Small intestine (tissue), 16 donors: ENCODE measurements at places on chromosomes 1 and 21.

- no peak for DNase-seq
Measured at GRCh38 chr1:182213163-182213562, 151.7 kb upstream of the ZNF648 start.

GRCh38 chr1:157107702-157108101 is 8.1 kb upstream of the ETV3L start:
- no peak for DNase-seq

DNA sequence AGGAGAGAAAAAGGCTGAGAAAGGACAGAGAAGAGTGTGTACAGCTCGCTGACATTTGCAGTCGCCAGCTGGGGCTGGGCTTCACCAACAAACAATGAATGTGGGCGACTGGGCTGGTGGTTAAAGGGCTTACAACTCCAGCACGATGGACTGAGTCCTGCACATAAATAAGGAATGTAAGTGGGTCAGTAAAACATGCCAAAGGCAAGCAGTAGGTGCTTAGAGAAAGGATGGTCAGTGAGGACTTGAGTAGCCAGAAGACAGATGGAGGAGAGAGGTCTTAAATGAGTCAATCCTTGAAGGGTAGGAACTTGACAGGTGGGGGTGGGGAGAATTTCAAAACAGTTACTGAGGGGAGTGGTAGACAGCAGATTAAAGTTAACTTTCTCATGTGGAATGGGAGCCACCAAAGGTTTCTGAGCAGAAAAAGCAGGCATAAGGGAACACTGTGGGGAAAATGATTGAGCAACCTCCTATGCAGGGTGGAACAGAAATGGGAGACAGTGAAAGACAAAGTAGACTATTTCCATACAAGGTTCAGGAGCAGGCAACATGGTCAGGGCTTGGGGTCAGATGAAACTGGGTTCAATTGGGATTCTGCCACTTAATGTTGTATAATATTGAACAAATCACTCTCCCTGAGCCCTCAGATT is 37.4 kb downstream of the GADD45A start:
- no peak for DNase-seq

DNA sequence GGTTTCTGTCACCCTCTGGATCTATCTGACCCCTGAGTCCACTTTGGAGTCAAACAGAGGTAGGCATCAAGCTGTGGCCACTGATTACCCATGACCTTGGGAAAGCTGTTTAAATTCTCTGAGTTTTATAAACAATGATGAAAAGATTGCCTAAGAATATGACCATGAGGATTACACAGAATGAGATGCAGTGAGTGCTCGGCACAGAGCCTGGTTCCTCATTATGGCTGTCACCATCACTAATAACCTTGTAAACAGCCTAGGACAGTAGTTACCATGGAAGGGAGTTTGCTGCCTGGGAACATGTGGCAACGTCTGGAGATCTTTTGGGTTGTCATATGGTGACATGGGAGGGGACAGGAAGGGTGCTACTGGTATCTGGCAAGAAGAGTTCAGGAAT is 248.3 kb upstream of the KAZN start:
- DNase-seq: no peak

DNA sequence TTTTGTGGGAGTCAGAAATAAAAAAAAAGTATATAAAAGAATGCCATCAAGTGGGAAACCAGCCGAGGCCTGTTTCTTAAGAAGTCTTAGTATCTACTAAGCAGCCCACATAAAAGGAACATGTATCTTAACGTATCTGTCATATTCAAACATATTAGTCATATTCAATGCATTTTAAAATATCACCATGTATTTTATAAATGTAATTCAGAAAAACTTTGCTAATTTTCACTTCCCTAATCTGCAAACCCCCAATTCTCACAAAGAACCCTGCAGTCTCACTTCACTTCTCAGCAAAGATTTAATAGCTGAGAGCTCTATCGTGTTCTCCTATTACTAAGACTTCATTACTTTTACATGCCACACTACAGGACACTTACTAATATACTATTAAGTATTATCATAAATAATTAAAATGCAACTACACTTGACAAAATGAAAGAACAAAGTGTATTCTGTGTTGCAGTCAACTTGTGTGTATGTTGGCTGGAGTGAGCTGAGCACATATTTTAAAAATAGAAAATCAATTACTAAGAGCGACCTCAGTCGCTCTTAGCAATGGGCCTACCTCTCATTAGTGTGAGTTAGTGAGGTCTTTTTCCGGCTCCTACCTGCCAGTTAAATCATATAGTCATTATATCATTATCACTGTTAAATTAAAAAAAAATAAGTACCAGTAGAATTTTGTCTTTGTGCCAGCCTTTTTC is 484.3 kb downstream of the LMO4 start:
- no peak for DNase-seq

- peak; percentile 49 for DNase-seq
Measured at GRCh38 chr1:38559446-38560165, 300.0 kb downstream of the RRAGC start.

- DNase-seq: no peak
Measured at GRCh38 chr1:53416269-53416813, 42.9 kb upstream of the DMRTB1 start.

- DNase-seq: peak; percentile 97
Measured at GRCh38 chr1:1124786-1125642, 9.1 kb upstream of the C1orf159 start.

DNA sequence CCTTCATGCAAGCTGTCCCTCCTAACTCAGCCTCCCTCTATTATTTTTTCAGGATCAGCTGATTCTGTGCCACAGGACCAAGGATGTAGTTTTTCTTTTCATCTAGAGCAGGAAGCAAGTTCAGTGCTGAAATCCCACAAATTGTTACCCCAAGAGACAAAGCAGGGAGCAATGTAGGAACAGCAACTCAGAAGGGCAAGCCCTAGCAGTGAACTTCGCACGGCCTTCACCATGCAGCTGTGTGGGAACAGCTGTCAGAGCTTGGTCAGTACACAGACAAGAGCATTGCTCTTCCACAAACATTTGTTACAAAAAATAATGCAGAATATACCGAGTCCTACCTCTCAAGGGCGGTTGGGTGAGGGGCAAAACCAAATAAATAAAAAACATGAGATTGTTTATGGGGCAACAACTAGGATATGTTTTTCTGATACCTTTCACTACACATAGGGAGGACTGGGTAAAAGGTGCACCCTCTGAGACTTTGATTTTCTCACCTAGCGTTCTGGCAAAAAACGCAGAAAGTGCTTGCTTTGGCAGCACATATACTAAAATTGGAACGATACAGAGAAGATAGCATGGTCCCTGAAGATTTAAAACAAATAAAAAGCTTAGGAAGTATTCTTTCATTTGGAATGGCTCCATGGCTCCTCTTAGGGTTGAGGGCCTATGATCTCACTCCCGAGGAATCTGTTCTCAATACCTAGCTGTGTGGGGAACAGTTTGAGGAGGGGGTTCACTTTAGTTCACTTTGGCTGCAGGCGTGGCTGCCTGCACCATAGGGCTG is 37.1 kb upstream of the ANGPTL7 start:
- DNase-seq: no peak

DNA sequence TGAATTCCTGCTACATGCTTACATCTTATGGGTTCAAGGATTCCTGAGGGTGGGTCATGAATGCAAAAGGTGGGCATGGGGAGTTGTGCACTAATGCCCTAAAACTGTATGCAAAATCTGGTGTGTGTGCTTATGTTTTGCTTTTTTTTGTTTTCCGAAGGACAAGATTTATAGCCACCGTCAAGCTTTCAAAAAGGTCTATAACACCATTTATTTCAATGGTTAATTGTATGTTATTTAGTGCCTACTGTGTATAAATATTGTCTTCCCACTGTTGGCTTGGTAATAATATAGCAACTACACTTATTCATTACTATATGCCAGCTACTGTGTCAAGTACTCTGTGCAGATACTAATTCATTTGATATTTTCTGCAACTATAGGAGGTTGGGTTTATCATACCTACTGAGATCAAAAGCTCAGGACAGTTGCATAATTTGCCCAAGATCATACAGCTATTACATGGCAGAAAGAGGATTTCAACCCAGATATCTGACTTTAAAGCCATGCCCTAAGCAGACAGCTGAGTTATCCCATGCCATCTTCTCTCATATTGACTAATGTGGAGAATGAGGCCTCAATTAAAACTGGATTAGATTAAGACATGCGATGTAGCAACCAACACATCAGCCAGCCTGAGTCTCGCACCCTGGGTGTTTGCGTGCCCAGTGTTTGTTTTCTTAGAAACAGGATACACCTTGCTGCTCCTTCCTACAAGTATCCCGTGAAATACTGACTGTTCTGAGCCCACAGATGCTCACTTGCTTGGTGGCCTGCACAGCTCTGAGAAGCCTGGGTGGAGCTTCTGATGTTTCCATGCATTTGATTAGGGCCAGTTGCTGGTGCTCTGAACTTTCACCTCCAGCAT is 34.6 kb downstream of the GADD45A start:
- DNase-seq: no peak

GRCh38 chr1:248404024-248404423 is 1.2 kb downstream of the OR2T1 start:
- no peak for DNase-seq

DNA sequence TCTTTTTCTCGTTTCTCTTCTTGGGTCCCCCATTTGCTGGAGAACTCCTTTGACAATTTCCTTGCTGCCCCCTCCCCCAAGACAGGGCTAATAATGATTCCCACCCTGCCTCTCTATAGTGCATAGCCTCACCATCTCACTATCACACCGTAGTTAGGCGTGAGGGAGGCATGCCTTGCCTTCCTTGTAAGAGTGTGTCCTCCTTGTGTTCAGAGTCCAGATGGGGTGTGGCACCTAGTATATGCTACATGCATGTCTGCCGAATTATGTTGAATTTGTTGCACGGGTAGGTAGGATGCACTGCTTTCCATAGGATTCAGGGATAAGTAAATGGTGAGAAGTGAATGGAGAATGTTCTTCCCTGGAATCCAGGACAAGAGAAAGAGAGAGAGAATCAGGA is 219.4 kb downstream of the TNR start:
- no peak for DNase-seq

DNA sequence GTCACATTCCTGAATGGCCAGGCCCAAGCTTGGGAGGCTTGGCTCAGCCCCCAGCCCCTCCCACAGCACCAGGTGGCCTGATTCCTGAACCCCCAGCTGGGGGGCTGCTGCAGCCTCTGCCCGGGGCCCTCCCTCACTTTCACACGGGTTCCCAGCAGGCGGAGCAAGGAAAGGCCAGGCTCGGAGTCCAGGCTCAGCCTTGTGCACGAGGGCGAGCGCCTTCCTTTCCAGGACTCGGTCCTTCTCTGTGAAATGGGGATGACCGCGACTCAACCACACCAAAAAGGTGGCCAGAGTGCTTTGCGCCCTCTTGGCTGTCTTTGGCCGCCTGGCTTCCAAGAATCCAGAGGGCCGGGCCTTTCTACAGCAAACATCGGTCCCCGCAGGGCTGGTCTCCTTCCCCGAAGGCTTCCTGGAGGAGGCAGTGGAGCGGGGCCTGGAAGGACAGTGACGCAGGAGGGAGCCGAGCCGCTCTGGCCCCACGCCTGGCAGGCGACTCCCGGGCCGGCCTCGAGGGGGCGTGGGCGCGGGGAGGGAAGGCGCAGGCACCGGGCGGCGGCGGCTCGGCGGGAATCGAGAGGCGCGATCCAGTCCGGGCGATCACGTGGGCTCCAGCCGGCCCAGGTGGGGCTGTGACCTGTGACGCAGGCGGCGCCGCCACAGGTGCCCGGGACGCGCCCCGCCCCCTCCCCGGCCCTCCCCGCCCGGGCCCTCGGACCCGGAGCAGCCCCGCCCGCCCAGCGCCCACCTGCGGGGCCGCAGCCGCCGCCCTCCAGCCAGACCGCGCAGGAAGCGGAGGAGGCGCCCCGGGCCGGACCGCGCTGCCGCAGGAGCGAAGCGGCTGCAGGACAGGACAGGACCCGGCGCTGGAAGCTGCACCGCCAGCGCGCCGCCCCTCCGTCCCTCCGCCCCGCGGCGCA is at the start of gene ARHGEF16:
Gene ARHGEF16, plus strand, starts transcription at position 775 of the 920 bp plus-strand sequence. CDS start 8,420 bp downstream, outside the sequence.
- peak; percentile 93 for DNase-seq

DNA sequence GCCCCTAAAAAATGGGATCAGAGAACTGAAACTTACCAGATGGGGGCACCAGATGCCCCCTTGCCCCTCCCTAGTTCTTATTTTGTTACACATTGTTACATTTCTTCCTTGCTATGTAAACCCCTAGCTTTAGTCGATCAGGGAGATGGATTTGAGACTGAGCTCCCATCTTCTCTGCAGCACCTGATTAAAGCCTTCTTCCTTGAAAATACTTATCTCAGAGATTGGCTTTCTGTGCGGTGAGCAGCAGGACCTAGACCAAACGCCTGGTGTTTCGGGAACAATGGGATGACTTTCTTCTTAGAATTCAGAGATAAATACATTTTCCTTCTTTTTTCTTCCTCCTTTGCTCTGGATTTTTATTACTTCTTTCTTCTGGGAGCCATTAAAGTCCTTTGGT is 16.7 kb upstream of the LSM10 start:
- DNase-seq: no peak

DNA sequence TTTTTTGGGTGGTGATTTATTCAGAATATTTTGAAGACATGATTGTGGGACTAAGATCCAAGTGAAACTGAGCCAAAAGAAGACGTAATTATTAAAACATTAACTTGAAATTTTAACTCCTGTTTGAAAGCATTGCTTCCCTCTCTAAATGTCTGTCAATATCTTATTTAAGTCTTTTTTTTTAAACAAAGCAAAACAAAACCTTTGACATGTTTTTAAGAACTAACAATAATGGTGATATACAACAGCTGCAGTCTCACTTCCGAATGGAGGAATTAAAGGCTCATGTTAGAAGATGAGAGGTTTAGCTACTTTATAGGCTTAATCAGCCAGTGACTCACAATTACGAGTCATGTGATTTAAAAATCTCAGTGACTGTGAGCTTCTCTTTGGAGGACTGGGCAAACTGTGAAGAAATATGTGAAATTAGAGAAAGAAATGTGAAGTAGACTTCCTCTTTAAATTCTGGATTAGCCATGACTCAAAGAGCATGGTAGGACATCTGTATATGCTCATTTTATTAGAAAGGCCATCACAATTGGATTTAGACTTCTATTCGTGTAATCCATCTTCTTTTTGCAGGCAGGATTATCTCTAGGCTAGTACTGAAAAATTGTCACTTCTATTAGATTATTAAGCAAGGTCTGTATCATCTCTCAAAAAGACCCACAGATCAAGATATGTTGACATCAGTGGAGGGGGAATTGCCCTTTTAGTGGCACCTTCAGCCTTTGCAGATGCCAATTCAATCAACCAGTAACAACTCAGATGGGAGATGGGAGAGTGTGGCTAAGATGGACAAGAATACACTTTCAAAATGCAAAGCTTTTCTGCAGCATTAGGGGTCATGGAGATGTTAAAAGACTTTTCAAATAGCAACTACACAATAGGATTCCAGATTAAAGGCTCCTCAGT is 28.7 kb downstream of the KCNA3 start:
- DNase-seq: no peak
